ENCODE measurements at places on chromosomes 11 and 22. TPM values are rescaled to one million over a fixed set of nuclear protein-coding genes. Genes with fewer than 3 reads are reported as not detected.

DNA sequence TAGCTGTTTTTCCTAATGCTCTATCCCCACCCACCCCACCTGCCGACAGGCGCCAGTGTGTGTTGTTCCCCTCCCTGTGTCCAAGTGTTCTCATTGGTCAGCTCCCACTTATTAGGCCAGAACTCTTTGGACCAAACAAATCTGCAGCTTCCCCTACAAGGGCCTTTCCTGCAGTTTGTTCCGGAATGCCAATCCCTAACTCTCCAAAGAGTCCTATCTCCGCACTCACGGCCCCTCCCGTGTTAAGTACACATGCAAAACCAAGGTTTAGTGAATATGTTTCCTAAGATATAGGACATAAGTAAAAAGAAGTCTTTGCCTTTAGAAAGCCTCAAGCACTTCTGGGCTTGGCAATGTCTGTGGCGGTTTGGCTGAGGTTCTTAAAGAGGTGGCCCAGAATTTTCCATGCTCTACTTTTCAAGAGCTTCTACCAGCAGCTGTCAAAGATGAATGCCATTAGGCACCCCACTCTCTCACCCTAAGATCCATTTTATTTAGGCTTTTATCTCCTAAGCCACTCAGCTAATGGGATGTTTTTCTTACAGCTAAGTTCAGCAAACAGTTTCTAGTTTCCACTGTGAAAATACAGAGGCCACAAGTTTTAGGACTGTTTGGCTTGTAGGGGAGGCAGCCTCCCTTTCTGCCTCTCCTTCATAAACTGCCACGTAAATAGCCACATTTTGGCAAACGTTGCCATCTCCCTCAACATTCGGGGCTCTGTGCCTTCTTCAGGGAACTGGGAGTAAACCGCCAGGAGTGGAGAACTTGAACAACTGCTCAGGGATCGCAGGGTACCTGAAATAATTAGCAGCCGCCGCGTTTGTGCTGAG, 1.6 kb downstream of the CD59 start:
- DNase-seq = peak; percentile 66

GRCh38 chr11:64762277-64762673, 2.5 kb upstream of the PYGM start:
- peak; percentile 24 for DNase-seq

CABP7 gene
- total RNA-seq = not detected

C11orf68 gene
- 16.8 TPM for total RNA-seq

TP53AIP1 gene
- total RNA-seq = not detected

TREH gene
- total RNA-seq = not detected

SMC1B gene
- total RNA-seq = not detected

GRCh38 chr11:31826536-31827438, 15.7 kb upstream of the PAX6 start:
- peak; percentile 13 for DNase-seq

- no peak for DNase-seq
Observed at GRCh38 chr11:20093775-20094174, 66.5 kb downstream of the DBX1 start.

AKIP1 gene
- not detected for total RNA-seq

GRCh38 chr22:45752036-45752435, 80.4 kb downstream of the ATXN10 start:
- no peak for DNase-seq

- DNase-seq = peak; percentile 0
Observed at GRCh38 chr11:8381343-8381742, 117.7 kb upstream of the LMO1 start.

- DNase-seq = peak; percentile 91
Observed at GRCh38 chr22:36333644-36334043, 54.1 kb downstream of the MYH9 start.

DNA sequence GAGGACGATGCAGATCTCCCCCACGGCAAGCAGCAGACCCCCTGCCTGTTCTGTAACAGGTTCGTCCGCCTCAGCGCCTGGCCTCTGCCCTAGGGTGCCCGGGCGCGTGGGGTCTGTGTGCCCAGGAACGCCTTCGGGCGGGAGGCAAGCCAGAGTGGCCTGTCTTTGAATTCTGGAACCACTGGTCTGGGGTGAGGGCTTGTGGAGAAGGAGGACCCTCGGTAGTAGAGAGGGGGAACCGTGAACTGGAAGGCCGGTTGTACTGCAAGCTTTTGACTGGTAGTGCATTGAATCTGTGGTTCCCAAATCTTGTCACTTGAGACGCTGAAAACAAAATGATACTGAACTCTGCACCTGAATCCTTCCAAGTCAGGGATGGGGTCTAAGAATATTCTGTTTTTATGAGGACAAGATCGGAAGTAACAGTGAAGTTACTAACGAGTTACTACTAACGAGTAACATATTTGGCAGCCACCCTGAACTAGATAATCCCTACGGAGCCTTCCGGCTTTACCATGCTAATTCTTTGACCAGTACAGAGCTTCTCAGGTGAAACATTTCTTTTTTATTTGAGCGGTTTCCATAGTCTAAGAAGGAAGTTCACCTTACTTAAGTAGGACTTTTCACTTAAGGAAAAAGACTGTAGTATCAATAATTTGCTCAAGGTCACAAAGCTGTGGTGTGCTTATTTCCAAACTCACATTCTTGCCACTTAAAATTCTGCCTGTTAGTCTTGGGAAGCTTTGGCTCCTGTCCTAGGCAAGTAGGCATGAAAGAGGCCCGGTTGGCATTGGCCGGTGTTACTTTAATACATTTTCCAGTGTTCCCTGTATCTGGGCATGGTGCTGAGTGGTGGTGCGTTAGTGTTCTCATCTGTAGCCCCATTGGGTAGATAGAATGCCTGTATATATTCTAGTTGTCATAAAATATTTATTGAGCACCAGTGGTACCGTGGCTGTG, 860 bp downstream of the PRMT3 start:
- no peak for DNase-seq

- DNase-seq = no peak
Observed at GRCh38 chr22:35601743-35602615, 15.2 kb downstream of the MB start.

FAT3 gene
- total RNA-seq = 3.3 TPM

DNA sequence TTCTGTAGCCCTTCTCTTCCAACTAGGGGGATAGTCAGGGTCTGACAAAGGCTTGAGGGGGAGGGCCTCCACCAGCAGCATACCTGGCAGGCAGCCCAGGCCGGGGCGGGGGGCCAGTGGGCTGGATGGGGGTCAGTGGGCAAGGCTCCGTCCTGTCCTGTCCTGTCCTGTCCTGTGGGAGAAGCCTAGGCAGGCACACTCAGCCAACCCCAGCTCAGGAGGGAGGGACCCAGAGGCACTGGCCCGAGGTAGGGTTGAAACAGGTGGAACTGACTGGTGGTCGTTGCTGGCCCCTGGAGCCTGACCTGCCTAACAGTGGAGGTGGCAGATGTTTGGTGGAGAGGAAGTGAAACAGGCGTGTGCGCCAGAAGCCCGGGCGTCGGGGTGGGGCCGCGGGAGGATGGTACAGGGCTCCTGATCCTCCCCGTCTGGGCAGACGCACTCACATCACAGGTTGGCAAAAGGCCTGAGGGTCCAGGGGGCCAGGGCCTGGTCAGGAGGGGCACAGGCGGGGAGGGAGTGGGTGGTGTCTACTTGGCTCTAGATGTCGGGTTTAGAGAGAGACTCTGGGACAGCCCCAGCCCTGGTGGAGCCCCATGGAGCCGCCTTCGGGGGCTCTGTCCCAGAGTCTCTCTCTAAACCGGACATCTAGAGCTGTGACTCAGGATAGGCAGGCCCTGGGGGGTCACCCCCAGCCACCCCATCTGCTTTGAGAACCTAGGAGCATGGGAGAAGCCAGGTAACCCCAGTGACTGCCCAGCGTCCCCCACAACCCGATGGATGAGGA, 32.5 kb upstream of the GRAMD4 start:
- no peak for DNase-seq

DNA sequence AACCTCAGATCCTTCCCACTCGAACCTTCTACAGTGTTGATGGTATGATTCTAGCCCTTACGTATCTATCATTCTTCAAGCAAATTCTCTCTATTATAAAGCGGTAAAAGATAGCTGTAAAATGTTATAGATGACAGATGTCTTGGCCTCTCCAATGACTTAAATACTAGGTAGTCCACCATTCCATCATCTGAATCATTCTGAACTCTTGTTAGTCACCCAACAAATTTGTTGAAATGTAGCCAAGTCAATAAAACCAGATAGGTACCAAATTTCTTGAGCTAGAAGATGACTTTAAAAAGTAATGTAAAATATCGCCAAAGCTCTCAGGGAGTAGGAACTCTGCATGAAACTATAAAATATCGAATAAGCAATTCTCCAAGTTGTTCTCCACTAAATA, 32.6 kb upstream of the PICALM start:
- no peak for DNase-seq

DNA sequence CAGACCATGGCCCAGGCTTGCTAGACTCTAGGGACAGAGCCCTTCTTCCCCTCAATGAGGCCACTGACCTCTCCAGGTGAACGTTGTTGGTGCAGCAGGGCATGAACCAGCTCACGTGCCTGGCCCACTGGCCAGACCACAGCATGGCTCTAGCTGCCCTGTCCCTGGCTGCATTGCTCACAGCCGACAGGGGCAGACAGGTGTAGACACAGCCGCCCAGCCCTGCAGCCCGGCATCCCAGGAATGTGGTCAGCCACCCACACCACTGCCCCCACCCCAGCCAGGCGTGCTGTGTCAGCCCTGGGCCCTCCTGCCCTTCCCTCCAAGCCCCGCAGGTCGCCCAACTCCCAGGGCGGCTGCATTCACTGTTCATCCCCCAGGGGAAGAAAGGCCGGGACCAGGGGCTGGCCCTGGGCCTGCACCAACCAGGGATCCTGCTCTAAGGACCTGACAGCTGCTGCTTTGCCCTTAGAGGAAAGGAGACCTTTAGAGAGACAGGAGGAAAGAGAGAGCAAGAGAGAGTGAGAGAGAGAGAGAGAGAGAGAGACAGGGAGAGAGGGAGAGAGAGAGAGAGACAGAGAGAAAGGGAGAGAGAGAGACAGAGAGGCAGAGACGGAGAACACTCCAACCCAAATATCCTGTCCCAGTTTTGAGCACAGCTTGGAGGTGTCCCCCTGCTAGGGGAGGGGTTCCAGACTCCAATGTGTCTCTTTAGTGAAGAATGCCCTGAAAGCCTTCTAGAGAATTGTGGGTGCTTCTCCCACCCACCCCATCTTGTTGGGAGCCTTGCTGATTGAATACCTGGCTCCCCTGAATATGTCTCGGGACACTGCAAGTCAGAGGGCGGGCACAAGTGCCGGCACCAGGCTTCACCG, 44.2 kb upstream of the LINC01488 start:
- DNase-seq = no peak

DNA sequence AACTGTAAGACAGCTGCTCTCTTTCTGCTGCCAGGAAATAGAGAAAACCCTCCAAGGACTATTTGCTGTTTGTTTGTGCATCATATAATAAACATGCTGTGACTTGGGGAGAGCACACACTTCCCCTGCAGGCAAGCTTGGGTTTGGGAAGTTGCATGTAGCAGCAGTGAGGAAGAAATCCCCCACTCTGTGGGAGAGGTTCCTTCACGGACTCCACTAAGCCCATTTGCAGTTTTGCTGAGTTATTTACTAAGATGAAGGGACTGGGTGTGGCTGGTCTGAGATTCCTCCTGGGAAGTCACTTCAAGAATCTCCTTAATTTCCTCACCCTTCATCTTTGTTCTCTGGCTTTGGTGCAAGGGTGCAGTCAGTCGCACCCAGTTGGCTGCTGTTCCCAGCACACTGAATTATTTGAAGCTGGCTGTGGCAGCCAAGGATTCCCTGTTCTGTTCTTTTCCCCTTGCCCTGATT, 104.9 kb downstream of the ARFGAP2 start:
- peak; percentile 66 for DNase-seq

GRCh38 chr11:47524291-47524874, 28.5 kb downstream of the CELF1 start:
- peak; percentile 36 for DNase-seq

MYEOV gene
- 11.7 TPM for total RNA-seq

GRCh38 chr11:2536440-2536989, 91.7 kb downstream of the KCNQ1 start:
- no peak for DNase-seq

NAT10 gene
- 245 TPM for total RNA-seq

GRCh38 chr11:90391756-90392155, 168.9 kb upstream of the CHORDC1 start:
- DNase-seq = no peak

TRIM34 gene
- total RNA-seq = 0.29 TPM

GALR3 gene
- not detected for total RNA-seq

DNA sequence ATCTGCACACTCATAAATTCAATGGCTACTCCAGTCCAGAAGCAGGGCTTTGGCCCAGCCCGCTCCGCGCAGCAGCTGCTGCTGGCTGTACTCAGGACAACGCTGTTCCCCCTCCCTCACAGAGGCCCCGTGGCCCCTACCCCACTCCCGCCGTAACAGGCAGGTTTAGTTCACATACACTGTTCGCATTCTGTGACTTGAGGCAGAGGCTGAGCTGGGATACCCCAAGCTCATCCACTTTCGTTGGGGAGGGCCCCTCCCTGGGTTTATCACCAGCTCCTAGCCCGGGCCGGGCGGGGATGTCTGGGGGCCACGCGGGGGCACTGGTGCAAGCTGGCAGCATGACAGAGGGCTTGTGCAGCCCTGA, 52.4 kb downstream of the SYT13 start:
- DNase-seq = no peak

TMEM191B gene
- total RNA-seq = not detected

PES1 gene
- total RNA-seq = 70.7 TPM

GRCh38 chr22:24106385-24107381, 74.6 kb upstream of the SUSD2 start:
- DNase-seq = no peak

- DNase-seq = peak; percentile 65
Observed at GRCh38 chr11:8671651-8672062, 10.8 kb downstream of the TRIM66 start.

GRCh38 chr11:117814204-117814765, 10.3 kb downstream of the FXYD2 start:
- DNase-seq = peak; percentile 46

APOBEC3G gene
- total RNA-seq = 0.45 TPM

DNA sequence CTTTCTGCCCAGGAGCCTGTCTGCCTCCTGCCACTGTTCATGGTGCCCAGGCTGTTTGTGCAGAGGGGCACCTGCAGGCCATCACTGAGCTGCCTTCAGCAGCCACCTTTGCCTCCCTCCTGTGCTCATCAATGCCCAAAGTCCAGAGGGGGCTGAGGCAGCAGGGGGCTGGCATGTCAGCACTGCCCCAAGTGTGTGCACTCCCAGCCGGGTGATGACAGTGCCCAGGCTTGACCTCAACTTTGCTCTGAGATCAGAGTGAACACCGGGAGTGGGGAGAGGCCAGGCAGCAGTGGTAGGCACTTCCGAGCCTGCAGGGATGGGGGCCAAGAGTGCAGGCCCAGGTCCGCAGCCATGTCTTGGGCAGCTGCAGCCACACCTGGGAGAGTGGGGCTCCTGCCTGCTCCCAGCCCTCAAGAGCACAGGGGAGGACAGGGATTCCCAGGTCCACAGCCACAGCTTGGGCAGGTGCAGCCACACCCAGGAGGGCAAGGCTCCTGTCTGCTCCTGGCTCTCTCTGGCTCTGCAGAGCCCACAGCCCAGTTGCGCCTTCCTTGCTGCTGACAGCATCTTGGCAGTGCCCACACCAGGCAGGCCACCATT, 15.2 kb downstream of the SAA4 start:
- no peak for DNase-seq
